ENCODE measurements at places on chromosomes 7 and 10.
A peak's percentile ranks its signal among the peaks of the same experiment; 100 is the strongest.

- no peak for DNase-seq
These were observed 45.9 kb upstream of the ELAPOR2 start for GRCh38 chr7:87105401-87105800.

- no peak for DNase-seq
These were observed 10.4 kb downstream of the TMEM184A start for GRCh38 chr7:1545417-1546246.

- no peak for DNase-seq
These were observed 175.8 kb downstream of the TNS3 start for GRCh38 chr7:47405921-47406800.

- peak; percentile 95 for DNase-seq
These were observed 5.7 kb downstream of the KAZALD1 start for GRCh38 chr10:101067356-101068083.

- DNase-seq = no peak
These were observed 370.1 kb upstream of the GALNT17 start for GRCh38 chr7:70761711-70762328.

DNA sequence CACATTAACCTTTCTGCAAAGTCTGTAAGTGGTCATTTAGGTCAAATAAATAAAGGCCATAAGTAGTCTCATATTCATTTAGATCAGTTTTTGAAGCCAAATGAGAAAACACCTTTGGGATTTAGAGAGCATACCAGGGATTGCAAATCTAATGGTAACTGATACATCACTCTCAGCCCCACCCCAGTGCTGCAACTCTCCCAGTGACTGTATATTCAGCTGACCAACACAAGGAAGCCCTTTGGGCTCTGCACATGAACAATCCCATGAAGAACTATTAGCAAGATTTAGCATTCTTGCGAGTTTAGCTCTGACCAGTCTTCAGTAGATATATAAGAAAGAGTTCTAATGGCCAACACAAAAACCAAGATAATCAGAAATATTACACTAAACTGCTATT is 252.3 kb downstream of the CSTF2T start:
- no peak for DNase-seq

DNA sequence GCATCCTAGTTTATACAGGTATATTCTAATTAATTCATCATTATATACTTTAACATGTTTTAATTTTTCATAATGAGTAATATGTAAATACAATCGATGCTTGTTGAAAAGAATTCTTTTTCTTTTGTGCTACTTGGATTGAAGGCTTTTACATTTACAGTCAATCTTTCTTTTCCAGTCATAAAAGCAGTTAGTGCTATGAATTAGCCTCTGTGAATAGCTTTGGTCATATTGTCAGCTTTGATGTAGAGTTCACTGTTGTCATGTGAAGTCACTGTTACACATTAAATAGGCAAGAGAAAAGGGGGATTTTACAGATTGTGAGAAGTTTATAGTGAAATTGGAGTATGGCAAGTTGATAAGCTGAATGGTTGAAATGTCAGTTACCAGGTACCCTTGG is 103.3 kb upstream of the FAM133B start:
- DNase-seq = no peak

All from KBM-7 (cell line).